ENCODE measurements at places on chromosomes 7 and 10.

DNA sequence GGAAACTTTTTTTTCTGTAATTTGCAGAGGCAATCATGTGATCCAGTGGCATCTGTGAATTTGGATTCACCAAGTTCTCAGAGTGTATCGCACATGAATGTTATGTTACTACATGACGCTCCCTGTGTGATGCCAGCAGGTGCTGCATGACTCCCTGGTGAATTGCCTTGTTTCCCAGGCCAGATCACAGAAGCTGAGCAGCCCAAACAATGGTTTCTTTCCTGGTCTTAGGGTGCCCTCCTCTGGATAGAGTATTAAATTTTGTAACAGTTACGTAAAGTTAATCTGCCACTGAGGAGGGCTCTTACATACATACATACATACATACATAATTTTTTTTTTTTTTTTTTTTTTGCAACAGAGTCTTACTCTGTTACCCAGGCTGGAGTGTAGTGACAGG lies 3.6 kb downstream of the ZSCAN21 start:
- peak; percentile 73 for DNase-seq

DNA sequence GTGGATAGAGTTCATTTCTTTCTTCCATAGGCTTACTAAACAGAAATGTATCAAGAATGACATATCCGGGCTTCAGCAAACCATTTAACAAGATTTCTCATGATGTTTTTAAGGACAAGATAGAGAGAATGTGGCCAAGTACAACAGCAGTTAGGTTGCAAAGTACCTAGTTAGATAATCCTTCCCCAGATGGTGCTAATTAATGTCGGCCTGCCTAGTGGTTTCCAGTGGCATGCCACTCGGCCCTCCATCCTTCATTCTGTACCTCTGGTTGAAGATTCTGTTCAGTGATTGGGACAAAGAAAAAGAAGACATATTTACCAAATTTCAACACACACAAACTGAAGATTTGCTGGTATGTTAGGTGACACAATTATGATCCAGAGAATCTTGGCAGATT lies 212.1 kb downstream of the MACC1 start:
- no peak for DNase-seq

DNA sequence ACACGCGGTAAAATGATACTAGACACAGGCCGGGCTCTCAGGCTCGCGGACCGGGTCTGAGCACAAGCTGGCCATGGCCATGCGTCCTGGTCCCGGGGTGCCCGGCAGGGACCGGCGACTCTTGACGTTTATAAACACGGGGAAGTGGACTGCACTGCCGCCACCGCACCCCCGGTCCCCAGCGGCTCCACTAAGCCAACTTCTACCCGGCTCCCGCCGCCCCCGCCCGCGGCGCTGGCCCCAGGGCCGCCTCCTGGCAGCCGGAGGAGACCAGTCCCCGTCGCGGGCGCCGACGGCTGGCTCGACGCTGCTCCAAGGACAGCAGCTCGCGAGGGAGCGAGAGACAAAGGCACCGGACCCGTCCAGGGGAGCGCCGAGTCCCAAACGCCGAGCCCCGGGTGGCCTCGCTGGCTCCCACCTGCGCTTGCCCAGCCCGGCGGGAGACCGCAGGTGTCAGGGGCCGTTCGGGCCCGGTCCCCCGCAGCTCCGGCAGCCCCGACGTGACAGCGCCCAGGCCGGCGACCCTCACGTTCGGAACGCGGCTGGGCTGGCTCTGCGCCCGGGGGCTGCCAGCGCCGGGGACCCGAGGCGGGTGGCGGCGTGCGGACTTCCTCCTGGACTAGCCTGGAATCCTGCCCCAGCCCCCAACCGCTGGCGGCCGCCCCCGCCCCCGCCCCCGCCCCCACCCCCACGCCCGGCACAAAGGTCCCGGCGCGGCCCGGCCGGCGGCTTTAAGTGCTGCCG lies 517 bp downstream of the ITGB1 start:
- DNase-seq, result peak; percentile 31

DNA sequence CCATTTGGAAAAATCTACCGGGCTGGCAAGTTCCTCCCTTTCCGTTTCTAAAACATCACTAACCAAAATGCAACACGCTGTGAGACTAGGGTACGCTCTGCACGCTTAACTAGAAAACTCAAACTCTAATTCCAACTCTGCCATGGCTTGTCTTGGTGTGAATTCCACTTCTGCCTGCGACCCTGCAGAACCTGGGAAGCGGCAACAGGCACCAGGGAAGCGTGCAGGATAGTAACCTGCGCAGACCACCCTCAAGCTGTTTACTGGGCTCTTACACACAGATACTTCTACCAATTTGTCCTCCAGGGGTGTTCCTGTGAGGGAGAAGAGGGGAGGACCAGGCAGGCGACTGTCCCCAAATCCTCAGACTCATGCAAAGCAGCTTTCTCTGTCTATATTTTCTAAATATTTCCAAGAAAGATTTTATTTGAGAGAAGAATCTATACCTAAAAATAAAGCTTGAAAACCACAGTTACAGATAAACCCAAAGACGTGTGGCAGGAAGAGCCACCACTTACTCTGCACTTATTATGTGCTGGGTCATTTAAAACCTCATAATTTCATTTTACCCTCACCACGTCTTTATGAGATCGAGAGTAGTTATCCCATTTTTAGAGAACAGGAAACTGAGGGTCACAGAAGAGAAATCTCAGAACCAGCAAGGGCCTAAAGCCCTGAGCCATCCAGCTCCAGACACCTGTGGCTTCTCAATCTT lies 52.9 kb downstream of the CPXM2 start:
- no peak for DNase-seq

DNA sequence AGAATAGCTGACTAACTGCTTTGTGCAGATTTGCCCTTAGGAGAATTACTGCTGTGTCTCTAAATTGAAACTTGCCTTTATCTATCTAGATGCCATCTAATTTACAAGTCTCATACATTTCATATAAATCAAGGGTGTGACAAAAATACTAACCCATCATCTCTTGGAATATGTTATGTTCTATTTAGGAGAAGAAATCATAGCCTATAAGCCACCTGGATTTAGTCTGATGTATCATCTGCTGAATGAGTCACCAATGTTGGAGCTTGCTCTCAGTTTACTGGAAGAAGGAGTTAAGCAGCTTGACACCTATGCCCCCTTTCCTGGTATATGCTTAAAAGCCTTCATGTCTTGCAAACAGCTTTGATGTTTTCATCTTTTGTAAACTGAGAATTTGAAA lies 43.5 kb downstream of the NUP205 start:
- DNase-seq, result peak; percentile 54

DNA sequence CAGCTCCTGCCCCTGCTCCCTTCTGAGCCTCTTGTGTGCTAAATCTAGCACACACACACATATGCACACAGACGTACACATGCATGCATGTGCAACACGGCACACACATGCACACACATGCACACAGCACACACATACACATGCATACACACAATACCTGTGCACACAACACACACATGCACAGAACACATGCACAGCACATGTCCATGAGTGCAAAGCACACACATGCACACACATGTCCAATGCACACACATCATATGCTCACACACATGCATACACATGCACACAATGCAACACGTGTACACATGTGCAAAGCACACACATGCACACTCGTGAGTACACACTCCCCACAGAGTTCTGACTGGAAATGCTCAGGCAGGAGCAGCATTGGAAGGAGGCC lies 115.0 kb downstream of the WDR37 start:
- no peak for DNase-seq

GRCh38 chr7:151083071-151083823 lies at the start of gene TMUB1:
Gene TMUB1, minus strand, starts transcription at chr7:151083493. Its CDS starts 930 bp downstream, at chr7:151082563.
- peak; percentile 61 for DNase-seq

GRCh38 chr7:24963218-24963617 lies 16.8 kb downstream of the OSBPL3 start:
- DNase-seq, result peak; percentile 38

DNA sequence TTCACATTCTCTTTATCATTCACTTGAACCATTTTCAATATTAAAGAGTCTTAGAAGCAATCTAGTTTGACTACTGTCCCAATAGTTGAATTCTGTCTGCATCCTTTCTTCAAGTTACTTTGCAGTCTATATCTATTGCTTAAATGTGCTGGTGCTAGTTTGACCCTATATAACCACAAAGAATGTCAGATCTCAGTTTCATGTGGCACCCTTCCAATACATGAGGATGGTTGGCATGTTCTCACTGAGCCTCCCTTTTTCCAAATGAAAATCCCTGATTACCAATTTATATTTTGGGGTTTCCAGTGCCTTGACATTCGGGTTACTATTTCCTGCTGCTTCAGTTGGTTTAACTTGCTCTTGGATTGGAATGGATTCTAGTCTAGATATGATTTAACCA lies 292.7 kb downstream of the EXOC4 start:
- DNase-seq, result peak; percentile 45

DNA sequence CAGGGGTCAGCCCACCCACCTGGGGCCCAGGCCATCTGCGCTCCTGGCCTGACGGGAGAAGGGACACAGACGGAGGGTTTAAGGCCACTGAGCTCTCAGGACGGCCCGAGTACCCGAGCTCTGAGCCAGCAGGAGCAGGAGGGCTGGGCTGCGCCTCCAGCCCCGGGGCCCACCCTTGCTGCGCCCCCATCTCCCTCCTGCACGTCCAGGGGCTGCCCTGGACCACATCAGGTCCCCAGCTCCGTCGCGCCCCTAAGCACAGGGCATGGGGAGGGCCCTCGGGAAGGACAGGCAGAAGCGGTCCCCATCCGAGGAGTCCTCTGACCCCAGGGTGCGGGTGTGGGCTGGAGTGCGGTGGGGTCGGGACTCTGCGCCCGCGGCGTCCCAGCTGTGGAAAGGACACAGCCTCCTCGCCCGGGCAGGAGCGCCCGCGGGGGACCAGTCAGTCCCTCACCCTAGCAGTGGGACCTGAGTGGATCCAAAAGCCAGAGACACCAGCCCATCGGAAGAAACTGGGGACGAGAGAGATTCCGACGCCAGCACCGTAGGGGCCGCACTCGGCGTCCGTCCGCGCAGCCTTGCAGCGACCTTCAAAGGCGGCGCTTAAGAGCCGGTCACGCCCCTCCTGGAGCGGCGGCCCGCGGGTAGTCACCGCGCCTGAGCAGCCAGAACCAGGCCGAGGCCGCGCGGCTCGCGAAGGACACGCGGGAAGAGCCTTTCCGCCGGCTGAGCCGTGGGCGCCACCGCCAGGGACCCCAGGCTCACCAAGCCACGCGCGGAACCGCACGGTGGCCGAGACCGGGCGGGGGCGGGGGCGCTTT lies 15.9 kb downstream of the CAMK2B start:
- peak; percentile 71 for DNase-seq

- no peak for DNase-seq
Observed at GRCh38 chr7:37352974-37353948, 95.4 kb downstream of the ELMO1 start.

DNA sequence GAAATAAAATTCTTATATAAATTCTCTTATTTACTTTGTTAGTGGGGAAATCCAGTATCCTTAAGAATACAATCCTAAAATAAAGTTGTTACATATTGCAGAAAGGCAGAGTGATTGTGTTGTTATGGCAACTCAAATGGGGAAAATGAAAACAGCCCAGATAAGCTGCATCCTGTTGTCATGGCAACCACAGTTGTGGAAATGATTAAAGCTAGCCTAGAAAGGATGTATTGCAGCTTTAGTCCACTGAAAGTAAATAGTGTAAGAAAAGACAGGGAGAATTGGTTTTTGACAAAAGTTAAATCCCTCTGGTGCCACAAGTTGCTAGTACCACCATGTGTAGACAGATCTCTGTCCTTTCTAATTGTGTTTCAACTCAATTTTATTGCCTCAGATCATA lies 43.2 kb downstream of the BTRC start:
- peak; percentile 93 for DNase-seq

DNA sequence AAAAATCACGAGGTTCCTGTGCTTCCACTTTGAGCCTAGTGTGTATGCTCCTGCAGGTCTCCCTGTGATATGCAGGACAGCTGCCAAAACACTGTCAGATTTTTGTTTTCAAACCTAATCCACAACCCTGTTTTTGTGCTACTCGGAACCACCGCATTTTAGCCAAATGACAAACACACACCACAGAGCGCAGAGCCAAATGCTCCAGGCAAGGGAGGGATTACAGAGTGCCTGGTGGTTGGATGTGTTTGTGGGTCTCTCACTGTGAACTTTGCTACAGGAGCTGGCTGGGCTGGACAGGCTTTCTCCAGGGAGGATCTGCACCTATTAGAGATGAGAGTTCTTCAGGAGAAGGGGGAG lies 5.7 kb upstream of the RBM28 start:
- no peak for DNase-seq

DNA sequence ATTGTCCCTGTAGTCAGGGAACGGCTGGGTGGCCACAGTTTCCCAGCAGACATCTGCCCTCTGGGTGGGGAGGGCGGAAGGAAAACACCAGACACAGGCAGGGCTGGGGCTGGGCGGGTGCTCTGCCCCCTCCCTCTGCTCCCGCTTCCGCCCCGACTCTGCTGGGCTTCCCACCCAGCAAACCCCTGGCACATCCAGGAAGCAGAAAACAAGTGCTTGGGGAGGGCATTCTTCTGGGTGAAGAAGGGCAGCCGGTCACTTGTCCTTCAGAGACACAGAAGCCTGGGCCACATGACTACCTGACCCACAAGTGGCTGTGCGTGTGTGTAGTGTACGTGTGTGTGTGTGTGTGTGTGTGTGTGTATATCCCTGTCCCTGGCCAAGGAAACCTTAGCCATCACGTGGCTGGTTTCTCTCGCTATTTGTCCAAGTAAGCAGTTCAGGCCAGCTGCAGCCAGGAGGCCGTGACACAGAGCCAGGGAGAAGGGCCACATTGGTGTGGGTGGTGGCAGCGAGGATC lies 77.9 kb downstream of the ZMIZ1 start:
- DNase-seq, result peak; percentile 23

GRCh38 chr10:9766762-9767161 lies 1250.9 kb upstream of the CELF2 start:
- peak; percentile 19 for DNase-seq

- DNase-seq, result no peak
Observed at GRCh38 chr7:30364773-30365172, 80.4 kb downstream of the ZNRF2 start.

DNA sequence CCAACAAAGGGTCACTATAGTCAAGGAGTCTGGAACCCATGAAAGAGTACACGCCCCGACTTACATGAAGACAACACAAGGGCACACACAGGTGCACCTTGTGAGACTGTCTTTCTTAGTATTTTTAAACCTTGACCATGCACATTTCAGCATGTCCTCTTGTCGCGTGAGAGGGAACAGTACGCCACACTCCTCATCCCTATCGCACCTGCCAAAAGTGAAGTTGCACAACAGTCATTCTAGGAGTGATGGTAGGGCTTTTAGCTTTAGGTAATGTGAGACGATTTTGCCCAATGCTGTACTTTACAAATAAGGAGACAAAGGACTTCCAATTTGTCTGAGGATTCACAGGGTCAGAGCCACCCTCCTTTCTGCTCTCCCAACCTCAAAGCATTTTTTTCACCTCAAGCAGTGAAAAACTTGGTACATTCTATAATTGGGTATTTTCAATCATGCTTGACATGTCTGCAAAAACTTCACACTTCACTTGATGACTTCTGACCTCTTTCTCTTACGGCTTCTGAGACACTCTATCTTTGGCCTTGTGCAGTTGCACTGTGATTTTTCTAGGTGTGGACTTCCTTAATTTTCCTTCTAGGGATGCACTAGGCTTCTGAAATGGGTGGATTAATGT lies 173.9 kb upstream of the GRB10 start:
- no peak for DNase-seq

- DNase-seq, result no peak
Observed at GRCh38 chr10:61398366-61399129, 54.6 kb downstream of the TMEM26 start.
